ENCODE measurements at places on chromosomes 6 and 20. TPM values are rescaled to one million over a fixed set of nuclear protein-coding genes. Genes with fewer than 3 reads are reported as not detected.

DNA sequence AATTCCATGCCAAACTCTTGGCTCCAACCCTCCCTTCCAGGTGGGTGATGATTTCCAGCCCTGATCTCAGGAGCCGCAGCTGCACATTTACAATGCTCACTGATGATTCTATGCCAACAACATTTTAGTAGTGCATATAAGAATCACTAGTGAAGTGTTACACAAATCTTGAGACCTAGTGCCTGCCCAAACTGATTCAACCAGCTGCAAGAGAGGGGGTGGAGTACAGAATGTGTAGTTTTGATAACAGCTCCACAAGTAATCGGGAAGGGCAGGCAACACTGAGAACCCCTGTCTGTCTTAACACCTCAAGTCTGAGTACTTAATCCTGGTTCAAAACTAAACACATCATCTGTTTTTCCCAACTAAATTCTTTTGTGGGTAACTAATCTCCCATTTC, 91.7 kb downstream of the PRDM1 start:
- no peak overlapping the region for H3K27ac ChIP-seq
- H3K4me1 ChIP-seq = no peaks in the 10 kb centered on the region
- no peaks in the 10 kb centered on the region for H3K27me3 ChIP-seq
- no peak overlapping the region for H3K4me3 ChIP-seq
- no peaks in the 10 kb centered on the region for H3K36me3 ChIP-seq

- no peaks in the 10 kb centered on the region for H3K36me3 ChIP-seq
- H3K4me1 ChIP-seq = no peaks in the 10 kb centered on the region
- DNase-seq = no peak
- no peaks in the 10 kb centered on the region for H3K27me3 ChIP-seq
- H3K27ac ChIP-seq = no peak overlapping the region
- H3K4me3 ChIP-seq = no peak overlapping the region
Observed at GRCh38 chr6:71220466-71220865, 68.1 kb upstream of the OGFRL1 start.

DNA sequence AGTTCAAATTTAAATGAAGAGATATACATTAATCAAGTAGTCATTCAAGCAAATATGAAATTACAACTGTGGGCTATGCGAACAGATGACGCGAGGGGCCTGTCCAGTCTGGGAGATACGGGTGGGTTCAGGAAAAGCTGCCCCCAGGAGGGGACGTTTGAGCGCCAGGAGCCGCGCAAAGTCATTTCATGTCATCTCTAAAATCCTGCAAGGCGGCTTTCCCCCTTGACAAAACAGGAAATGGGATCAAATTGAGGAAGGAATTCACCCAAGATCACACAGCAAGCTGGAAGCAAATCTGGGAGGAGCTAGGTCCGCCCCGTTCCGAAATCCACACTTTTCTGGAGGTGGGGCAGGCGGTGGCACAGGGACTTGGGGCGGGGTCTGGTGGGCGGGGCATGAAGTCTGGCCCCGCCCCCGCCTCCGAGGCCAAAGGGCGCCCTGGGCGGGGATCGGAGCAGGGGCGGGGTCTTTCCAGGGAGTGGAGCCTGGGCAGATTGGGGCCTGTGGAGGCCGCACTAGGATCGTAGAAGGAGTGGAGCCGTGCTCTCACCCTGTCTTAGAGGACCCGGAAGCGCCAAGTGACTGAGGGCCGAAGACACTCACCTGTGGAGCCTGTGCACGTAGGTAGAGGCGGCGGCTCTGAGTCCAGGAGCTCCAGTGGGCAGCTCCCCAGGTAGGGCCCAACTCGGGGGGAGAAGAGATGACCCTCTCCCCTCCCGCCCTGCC, at the start of gene LPIN3:
TSS of gene LPIN3 (plus strand) at position 495 of the 729 bp plus-strand sequence. CDS start 4,983 bp downstream, outside the sequence.
- H3K36me3 ChIP-seq = no peaks in the 10 kb centered on the region
- peak; percentile 88 for DNase-seq
- peaks cover 8% of the 10 kb centered on the region for H3K4me1 ChIP-seq
- H3K27ac ChIP-seq = peak within 1 kb of the TSS; percentile 61
- H3K27me3 ChIP-seq = no peaks in the 10 kb centered on the region

Gene SLC17A4
- not detected for polyA plus RNA-seq

Gene ARFGEF3
- polyA plus RNA-seq = 0.91 TPM

All from adrenal gland (tissue), 19 donors.